Nephron progenitor cell (in vitro differentiated cells): ENCODE measurements at places on chromosomes 7 and 10.

DNA sequence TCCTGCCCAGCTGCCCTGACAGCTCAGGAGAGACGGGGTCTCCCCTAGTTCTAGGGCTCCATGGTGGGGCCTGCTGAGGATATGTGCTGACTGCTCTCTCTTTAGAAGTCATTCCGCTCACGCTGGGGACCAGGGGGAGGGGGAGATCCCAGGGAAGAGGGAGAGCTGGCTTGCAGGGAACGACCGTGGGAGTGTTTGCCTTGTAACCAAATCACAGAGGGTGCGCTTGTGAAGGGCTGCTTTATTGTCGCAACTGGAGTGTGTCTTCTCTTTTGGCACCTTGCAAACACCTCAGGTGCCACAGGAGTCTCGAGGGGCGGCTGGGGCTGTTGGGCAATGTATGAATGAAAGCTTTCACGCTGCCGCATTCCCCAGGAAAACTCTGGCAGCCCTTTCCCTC, 531.3 kb upstream of the MKI67 start:
- peaks cover 7% of the 10 kb centered on the region for H3K27me3 ChIP-seq
- H3K36me3 ChIP-seq: no peaks in the 10 kb centered on the region
- no peak overlapping the region for H3K4me3 ChIP-seq
- H3K4me1 ChIP-seq: peaks cover 22% of the 10 kb centered on the region
- H3K27ac ChIP-seq: peak overlapping the region; percentile 89

DNA sequence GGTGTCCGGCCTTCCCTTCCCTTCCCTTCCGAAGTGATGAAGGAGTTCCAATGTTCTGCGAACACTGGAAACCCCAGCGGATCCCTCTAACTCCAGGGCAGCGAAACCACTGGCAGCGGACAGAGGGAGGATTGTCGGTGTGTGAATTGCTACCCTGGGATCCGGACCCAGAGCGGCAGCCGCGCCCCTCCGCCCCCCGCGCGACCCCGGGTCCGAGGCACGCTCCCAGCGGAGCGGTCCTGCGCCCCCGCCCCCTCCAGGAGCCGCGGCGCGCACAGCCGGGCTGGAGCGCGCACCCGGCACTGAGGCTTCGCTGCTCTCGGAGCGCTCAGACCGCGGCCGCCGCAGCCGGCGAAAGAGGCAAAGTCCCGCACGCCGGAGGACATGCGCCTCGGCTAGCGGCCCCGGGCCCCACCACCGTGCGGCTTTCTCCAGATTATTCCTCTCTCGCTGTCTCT, at the start of gene PTPRZ1:
Gene PTPRZ1 (plus strand): TSS at position 331 of the 458 bp plus-strand sequence. CDS start 339 bp downstream, outside the sequence.
- H3K4me3 ChIP-seq: peak within 1 kb of the TSS; percentile 96
- H3K4me1 ChIP-seq: peaks cover 27% of the 10 kb centered on the region
- H3K27ac ChIP-seq: no peak within 1 kb of the TSS

DNA sequence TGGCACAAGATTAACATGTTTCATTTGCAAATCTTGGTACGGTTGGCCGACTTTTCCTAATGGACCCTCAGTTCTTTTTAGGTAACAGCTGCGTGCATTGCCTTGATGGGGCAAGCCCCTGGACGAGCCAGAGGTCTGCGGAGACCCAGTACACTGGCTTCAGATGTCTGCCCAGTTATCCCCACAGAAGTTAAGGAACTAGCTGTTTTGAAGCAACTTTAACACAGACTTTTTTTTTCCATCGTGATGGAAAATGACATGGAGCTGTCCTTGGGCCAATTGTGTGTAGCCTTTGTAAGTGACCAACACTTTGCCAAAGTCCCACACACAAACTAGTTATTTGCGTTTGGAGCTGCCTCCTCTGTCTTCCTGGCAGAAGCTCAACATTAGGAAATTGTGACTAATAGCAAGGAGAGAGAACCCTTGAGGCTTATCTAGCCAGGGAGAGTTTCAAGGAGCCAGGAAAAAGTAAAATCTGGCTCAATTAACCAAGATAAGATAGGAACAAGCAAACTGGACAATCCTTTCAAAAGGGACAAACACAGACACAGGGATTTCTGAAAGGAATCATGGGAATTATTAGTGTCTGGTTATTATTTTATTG, 99.6 kb upstream of the BMPER start:
- peaks cover 5% of the 10 kb centered on the region for H3K27me3 ChIP-seq
- DNase-seq: no peak
- H3K4me1 ChIP-seq: peaks cover 42% of the 10 kb centered on the region
- H3K27ac ChIP-seq: peak overlapping the region; percentile 62
- H3K36me3 ChIP-seq: no peaks in the 10 kb centered on the region

GRCh38 chr10:129845111-129845753, 118.8 kb downstream of the EBF3 start:
- peaks cover 89% of the 10 kb centered on the region for H3K36me3 ChIP-seq
- no peak for DNase-seq
- peaks cover 9% of the 10 kb centered on the region for H3K4me1 ChIP-seq
- H3K4me3 ChIP-seq: no peak overlapping the region
- H3K27me3 ChIP-seq: peaks cover 15% of the 10 kb centered on the region

DNA sequence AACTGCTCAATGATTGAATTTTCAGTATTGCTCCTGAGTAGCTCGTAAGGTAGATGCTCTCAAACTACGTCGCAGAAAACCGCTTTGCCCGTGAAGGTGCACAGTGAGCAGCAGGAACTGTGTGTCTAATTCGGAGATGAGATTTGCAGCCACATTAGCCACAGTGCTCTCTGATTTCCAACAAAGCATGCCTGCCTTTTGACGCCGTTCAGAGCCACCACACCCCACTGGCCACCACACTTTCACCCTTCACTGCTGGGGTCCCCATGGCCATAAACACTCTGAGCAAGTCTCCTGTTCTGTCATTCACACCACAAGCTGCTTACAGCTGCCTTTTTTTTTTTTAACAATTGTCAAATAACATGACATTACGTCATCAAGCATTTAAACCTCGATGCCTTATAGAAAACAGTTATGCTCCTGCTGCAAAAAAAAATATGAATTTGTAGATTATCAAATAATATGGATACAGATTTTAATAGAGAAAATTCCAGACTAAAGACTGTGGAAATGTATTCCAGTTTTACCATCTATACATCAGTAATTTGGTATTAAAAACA, 578.8 kb upstream of the PFKP start:
- no peak overlapping the region for H3K27ac ChIP-seq
- H3K36me3 ChIP-seq: no peaks in the 10 kb centered on the region
- no peak overlapping the region for H3K4me3 ChIP-seq
- H3K27me3 ChIP-seq: peaks cover 13% of the 10 kb centered on the region
- peak; percentile 17 for DNase-seq

- H3K27ac ChIP-seq: no peak overlapping the region
- no peaks in the 10 kb centered on the region for H3K36me3 ChIP-seq
- no peak overlapping the region for H3K4me3 ChIP-seq
- peaks cover 7% of the 10 kb centered on the region for H3K27me3 ChIP-seq
These were observed 203.5 kb downstream of the RNLS start for GRCh38 chr10:88379575-88379974.

GRCh38 chr7:150390205-150390604, 11.1 kb downstream of the ZNF775 start:
- no peaks in the 10 kb centered on the region for H3K27me3 ChIP-seq
- H3K4me1 ChIP-seq: peaks cover 36% of the 10 kb centered on the region
- no peak overlapping the region for H3K4me3 ChIP-seq
- H3K27ac ChIP-seq: no peak overlapping the region
- DNase-seq: no peak
- H3K36me3 ChIP-seq: peaks cover 41% of the 10 kb centered on the region

DNA sequence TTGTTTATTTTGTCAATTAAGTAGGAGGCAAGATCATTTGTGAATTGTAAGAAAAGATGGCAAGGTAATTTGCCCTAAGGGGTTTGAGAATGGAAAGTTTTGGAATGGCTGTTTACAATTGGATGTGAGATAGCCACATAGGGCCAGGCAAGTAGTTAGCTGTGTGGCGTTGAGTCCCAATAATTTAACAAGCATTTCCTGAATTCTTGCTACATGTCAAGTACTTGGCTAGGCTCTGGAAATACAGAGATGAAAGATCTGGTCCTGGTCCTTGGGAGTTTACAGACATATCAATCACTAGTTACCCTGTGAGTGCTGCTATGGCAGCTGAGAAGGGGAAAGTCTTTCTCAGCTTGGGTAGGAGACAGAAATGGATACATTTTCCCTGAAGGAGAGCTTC, 401.6 kb downstream of the SUGCT start:
- no peaks in the 10 kb centered on the region for H3K36me3 ChIP-seq
- peaks cover 3% of the 10 kb centered on the region for H3K27me3 ChIP-seq
- no peak for DNase-seq

DNA sequence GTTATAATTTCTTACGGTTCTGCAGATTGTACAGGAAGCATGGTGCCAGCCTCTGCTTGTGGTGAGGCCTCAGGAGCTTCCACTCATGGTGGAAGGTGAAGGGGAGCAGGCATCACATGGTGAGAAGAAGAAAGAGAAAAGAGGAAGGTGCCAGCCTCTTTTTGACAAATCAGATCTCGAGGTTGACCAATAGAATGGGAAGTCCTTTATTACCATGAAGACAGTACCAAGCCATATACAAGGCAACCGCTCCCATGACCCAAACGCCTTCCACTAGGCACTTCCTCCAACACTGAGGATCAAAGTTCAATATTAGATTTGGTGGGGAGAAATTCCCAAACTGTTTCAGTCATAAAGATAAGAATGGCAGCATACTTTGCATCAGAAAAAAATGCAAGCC, 502.8 kb downstream of the GLRX3 start:
- DNase-seq: no peak
- no peaks in the 10 kb centered on the region for H3K27me3 ChIP-seq
- H3K27ac ChIP-seq: no peak overlapping the region
- H3K4me1 ChIP-seq: peaks cover 10% of the 10 kb centered on the region
- H3K36me3 ChIP-seq: peaks cover 6% of the 10 kb centered on the region
- H3K4me3 ChIP-seq: no peak overlapping the region

- peak; percentile 35 for DNase-seq
- H3K36me3 ChIP-seq: no peaks in the 10 kb centered on the region
- H3K27ac ChIP-seq: no peak overlapping the region
- H3K4me1 ChIP-seq: peaks cover 6% of the 10 kb centered on the region
These were observed 52.1 kb upstream of the ZNF438 start for GRCh38 chr10:31083765-31084184.

DNA sequence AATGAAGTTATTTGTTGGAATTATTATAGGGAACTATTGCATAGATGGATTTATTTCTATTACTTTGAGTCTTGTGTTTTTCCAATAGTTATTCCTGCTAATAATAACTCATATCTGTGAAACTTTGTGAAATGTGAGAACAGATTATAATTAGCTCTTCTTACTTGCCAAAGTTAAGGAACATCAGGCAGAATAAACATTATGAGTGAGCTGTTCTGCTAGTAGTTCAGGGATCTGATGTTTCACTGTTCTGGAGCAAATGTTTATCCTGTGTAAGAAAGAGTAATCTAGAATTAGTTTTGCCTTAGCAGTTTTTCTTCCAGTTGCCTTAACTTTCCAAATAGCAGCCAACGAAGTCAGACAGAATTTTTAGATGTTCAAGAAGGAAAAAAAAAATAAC, 245.2 kb upstream of the PLXDC2 start:
- H3K4me1 ChIP-seq: peaks cover 17% of the 10 kb centered on the region
- no peak overlapping the region for H3K4me3 ChIP-seq
- no peak for DNase-seq
- no peaks in the 10 kb centered on the region for H3K36me3 ChIP-seq
- no peak overlapping the region for H3K27ac ChIP-seq

DNA sequence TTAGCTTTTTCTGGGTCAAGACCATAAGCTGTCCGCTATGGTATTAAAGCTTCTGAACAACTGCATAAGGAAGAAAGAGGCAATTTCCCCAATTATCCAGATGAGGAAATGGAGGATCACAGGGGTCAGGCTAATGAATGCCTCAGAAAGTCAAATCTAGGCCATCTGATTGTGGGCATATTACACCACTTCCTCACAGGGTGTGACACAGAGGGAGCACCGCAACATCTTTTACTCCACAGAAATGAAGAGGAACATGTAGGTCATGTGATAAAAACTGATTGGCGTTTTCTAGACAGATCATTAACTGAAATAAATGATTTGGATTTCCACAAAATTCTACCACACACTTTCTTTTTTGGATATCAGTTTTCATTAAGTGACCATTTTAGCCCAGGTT, 384.4 kb downstream of the PARD3 start:
- peaks cover 5% of the 10 kb centered on the region for H3K27me3 ChIP-seq
- no peak overlapping the region for H3K27ac ChIP-seq
- DNase-seq: no peak
- no peak overlapping the region for H3K4me3 ChIP-seq
- H3K4me1 ChIP-seq: peaks cover 11% of the 10 kb centered on the region

DNA sequence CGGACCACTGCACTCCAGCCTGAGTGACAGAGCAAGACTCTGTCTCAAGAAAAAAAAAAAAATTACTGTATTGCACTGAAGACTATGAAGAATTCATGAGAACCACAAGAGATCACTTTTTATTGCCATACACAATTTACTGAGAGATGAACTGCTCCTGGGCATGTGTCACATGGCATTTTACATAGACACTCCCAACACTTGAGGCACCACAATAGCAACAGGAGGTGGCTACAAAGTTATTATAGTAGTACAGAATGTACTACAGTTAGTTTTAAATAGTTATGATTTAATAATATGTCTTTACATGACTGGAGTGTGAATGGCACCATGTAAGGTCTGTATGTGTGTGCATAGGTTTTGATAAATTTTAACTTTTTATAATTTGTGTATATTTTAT, 70.6 kb downstream of the KMT2E start:
- no peak overlapping the region for H3K4me3 ChIP-seq
- no peak overlapping the region for H3K27ac ChIP-seq
- peaks cover 75% of the 10 kb centered on the region for H3K36me3 ChIP-seq
- H3K4me1 ChIP-seq: no peaks in the 10 kb centered on the region
- H3K27me3 ChIP-seq: peaks cover 3% of the 10 kb centered on the region

GRCh38 chr7:94433224-94433623, 38.5 kb downstream of the COL1A2 start:
- no peak overlapping the region for H3K4me3 ChIP-seq
- peaks cover 21% of the 10 kb centered on the region for H3K4me1 ChIP-seq
- no peak overlapping the region for H3K27ac ChIP-seq
- DNase-seq: no peak
- peaks cover 25% of the 10 kb centered on the region for H3K36me3 ChIP-seq

DNA sequence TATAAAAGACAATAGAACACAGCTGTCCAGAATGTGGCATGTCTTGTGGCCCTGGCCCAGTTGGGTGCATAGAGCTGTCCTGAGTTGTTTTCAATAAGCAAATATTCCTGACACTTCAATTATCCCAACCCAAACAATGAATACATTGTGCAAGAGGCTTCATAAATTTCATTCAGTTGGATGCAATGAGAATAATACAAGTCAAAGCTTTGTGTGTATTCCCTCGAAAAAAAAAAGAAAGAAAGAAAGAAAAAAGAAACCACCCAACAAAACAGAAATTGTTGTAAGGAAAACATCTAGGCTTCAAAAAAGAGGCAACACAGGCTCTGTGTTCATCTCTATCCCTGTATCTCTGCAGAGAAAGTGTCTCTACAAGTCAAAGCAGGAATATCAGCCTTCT, 138.7 kb upstream of the ADO start:
- H3K27ac ChIP-seq: no peak overlapping the region
- H3K4me1 ChIP-seq: no peaks in the 10 kb centered on the region
- no peak overlapping the region for H3K4me3 ChIP-seq
- peaks cover 25% of the 10 kb centered on the region for H3K27me3 ChIP-seq
